ENCODE measurements at places on chromosomes 3 and 15. TPM values are rescaled to one million over a fixed set of nuclear protein-coding genes. Genes with fewer than 3 reads are reported as not detected.

Gene SYNPR
- total RNA-seq, result not detected

DNA sequence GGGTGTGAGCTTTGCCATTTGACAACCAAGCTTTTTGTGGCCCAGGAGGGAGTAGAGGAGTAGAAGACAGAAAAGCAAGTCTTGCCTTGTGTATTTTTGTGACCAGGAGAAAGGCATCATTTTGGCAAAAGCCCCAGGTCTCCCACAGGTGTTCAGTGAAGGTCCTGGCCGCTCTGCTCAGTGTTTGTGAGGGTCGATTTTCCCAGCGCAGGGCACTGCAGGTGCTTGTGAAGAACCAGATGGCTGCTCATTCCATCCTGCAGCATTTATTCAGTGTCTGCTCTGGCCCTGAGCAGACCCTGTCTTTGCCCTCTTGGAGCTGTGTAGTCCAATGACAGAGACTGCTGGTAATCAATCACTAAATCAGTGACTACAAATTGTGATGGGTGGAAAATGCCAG lies 19.5 kb downstream of the TRAK1 start:
- DNase-seq, result no peak

DNA sequence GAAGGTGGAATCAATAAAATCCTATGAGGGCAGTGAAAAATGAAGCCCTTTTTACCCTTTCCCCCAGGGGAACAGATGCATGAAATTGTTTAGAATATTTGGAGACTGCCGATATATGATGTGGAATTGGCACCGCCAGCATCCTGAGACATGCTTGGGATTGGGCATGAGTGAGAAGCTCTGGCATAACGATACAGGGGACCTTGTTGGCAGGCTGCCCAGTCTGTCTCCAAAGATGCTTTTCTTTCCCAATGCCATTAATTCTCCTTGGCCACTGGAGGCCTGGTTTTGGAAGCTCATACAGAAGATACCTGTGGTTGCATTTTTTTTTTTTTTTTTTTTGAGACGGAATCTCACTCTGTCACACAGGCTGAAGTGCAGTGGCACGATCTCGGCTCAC lies 800.6 kb upstream of the LMCD1 start:
- no peak for DNase-seq

DNA sequence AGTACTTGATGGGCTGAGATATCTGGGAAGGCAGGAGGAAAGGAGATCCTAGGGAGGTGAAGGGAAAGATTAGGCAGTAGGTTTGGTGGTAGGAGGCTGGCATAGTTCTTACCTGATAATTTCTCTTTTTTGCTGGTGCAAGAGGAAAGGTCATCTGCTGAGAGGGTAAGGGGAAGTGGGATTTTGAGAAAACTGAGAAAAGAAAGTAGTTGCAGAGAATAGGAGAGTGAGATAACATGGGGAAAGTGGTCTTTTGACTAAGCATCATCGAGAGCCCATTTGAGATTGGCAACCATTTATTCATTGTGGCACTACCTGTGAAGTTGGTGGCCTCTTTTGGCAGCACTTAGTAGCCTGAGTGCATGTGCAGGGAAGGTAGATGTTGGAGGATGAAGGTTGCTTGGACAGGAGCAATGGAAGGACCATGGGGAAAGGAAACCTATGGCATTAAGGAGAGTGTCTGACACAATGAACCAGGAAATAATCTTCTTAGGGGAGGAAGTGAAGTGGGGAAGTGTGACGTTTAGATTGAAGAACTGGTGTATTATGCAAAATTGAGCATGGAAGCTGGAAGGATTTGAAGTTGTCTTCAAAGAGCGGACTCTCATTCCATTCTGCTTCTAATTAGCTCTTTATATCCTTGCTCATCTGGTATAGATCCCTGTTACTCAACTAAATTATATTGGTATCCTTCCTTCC lies 21.9 kb upstream of the USP13 start:
- no peak for DNase-seq

All from left lung (tissue), 14 donors.